ENCODE measurements at places on chromosomes 3 and 15. TPM values are rescaled to one million over a fixed set of nuclear protein-coding genes. Genes with fewer than 3 reads are reported as not detected.

GRCh38 chr3:80000022-80000421, 232.2 kb upstream of the ROBO1 start:
- no peaks in the 10 kb centered on the region for H3K36me3 ChIP-seq
- no peak for DNase-seq
- H3K4me1 ChIP-seq = no peaks in the 10 kb centered on the region
- no peak overlapping the region for H3K4me3 ChIP-seq
- H3K27ac ChIP-seq = no peak overlapping the region

GRCh38 chr3:168705412-168705811, 609.7 kb upstream of the GOLIM4 start:
- no peak overlapping the region for H3K27ac ChIP-seq
- DNase-seq = no peak
- H3K4me1 ChIP-seq = no peaks in the 10 kb centered on the region

The TRIM42 gene
- total RNA-seq = not detected

DNA sequence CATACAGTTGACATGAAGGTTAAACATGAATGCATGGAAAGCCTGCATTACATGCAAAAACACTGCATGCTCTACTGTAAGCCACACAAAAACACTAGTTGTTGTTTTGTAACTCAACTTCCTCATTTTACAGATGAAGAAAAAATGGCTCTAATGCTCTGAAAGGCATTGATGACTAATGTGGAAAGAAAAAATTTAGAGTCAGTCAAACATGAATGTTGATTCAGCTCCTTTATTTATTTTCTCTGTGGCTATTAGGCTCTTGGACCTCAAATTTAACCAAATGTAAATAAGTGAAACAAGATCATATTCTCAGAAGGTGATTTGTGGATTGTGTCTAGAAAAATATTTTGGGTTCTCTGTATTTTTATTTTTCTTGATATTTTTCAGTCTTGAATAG, 336.7 kb upstream of the ZNF717 start:
- no peaks in the 10 kb centered on the region for H3K36me3 ChIP-seq
- no peak for DNase-seq
- no peak overlapping the region for H3K4me3 ChIP-seq
- H3K27ac ChIP-seq = no peak overlapping the region
- no peaks in the 10 kb centered on the region for H3K4me1 ChIP-seq
- H3K27me3 ChIP-seq = no peaks in the 10 kb centered on the region

DNA sequence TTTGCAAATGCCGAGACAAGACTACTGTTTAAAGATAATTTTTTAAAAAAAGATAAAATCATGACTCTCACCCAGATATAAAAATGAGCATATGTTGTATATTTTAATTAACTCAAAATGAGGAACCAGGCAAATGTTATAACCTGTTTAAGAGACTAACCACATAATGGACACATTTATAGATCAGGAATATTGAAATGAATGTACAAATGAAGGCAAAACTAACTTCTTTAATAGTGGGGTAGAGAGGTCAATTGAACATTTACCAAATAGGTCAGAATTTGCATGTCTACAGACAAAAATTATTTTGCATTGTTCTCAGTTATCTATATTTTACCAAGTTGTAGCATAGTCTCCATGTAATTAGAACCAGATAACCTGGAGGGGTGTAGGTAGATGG, 134.3 kb upstream of the PFN2 start:
- no peak overlapping the region for H3K27ac ChIP-seq
- H3K4me1 ChIP-seq = peaks cover 13% of the 10 kb centered on the region
- no peak for DNase-seq
- H3K36me3 ChIP-seq = no peaks in the 10 kb centered on the region

DNA sequence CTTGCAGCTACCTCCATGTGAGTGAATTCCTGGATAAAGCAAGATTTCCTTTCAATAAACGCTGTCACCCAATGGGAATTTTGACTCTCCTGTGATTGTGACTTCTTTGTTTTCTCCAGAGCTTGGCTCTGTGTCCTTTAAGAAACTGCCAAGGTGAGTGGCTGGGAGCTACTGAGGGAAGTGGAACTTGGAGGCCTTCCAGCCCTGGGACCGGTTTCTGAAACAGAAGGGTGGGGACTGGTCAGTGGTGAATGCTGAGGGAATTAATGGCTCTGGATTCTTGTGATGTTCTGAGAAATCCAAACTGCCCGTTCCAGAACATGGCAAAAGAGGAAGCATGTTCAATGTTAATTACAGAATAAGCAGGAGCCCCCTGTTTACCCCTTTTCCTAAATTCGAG, 41.1 kb upstream of the MYZAP start:
- peaks cover 15% of the 10 kb centered on the region for H3K36me3 ChIP-seq
- peaks cover 8% of the 10 kb centered on the region for H3K4me1 ChIP-seq

- H3K36me3 ChIP-seq = no peaks in the 10 kb centered on the region
- no peak overlapping the region for H3K27ac ChIP-seq
- no peaks in the 10 kb centered on the region for H3K4me1 ChIP-seq
- DNase-seq = no peak
Measured at GRCh38 chr3:76083992-76084391, 298.6 kb upstream of the ZNF717 start.

The HESX1 gene
- not detected for total RNA-seq

GRCh38 chr3:181773921-181774320, 62.2 kb downstream of the SOX2 start:
- DNase-seq = no peak
- no peak overlapping the region for H3K27ac ChIP-seq
- H3K36me3 ChIP-seq = no peaks in the 10 kb centered on the region
- no peaks in the 10 kb centered on the region for H3K27me3 ChIP-seq
- no peak overlapping the region for H3K4me3 ChIP-seq

GRCh38 chr15:75456710-75457109, 5.2 kb upstream of the SIN3A start:
- peak overlapping the region; percentile 98 for H3K27ac ChIP-seq
- no peaks in the 10 kb centered on the region for H3K27me3 ChIP-seq
- peak overlapping the region; percentile 77 for H3K4me3 ChIP-seq
- peaks cover 18% of the 10 kb centered on the region for H3K4me1 ChIP-seq
- peak; percentile 46 for DNase-seq

The EPHB3 gene
- total RNA-seq = 1.2 TPM

The GABRB3 gene
- not detected for total RNA-seq
